ENCODE measurements at places on chromosomes 6 and 20. TPM values are rescaled to one million over a fixed set of nuclear protein-coding genes. Genes with fewer than 3 reads are reported as not detected.

Gene CNKSR3
- 3.1 TPM for total RNA-seq

Gene SLC32A1
- not detected for total RNA-seq

Gene HLA-DPA1
- not detected for total RNA-seq

Gene ULBP3
- total RNA-seq: 7.0 TPM

Gene RHAG
- not detected for total RNA-seq

Gene BPI
- total RNA-seq: not detected

Gene B3GAT2
- total RNA-seq: not detected

Data from placental pericyte (primary cell).